Activated CD4-positive, alpha-beta T cell treated with anti-CD3 and anti-CD28 coated beads, Interleukin-2, amount 10 ng/mL, durations not matched to agents 7 days and 5 days (primary cell): ENCODE measurements at places on chromosomes 7 and 10.
A peak's percentile ranks its signal among the peaks of the same experiment; 100 is the strongest.

DNA sequence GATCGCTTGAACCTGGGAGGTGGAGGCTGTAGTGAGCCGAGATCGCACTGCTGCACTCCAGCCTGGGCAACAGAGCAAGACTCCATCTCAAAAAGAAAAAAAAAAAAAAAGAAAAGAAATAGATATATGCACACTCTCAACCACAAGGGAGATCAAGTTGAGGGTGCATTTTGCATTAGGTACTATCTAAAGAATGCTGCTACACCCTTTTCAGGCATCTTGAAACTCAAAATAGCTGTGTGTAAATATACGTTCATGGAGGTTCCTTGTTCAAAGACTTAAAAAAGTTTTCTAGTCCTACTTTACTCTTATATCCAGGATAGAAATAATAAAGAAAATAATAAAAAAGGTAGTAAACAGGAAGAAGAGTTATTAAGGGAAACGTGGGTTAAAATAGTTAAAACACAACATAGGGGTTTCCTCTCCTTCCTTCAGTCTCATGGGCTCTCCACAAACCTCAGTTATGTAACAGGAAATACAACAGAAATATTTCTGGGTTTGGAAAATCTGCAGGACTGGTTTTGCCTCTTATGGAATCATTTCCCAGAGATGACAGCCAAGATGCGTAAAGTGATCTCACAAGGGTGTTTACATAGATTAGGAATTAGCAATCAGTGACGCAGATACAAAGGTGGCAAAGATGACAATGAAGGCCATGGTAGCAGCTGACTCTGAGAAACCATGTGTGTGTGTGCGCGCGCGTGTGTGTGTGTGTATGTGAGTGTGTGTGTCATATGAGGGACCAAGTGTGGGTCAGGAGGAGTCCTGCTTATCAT lies 15.1 kb downstream of the STEAP4 start:
- no peaks in the 10 kb centered on the region for H3K27me3 ChIP-seq
- no peak overlapping the region for H3K4me3 ChIP-seq
- no peak for DNase-seq
- H3K27ac ChIP-seq = no peak overlapping the region
- H3K36me3 ChIP-seq = no peaks in the 10 kb centered on the region

GRCh38 chr10:30736685-30737232 lies 107.2 kb upstream of the LYZL2 start:
- DNase-seq = peak; percentile 29
- no peaks in the 10 kb centered on the region for H3K27me3 ChIP-seq
- no peaks in the 10 kb centered on the region for H3K36me3 ChIP-seq
- no peak overlapping the region for H3K4me3 ChIP-seq
- peak overlapping the region; percentile 71 for H3K27ac ChIP-seq

GRCh38 chr10:114856544-114857287 lies 35.1 kb downstream of the FHIP2A start:
- H3K36me3 ChIP-seq = peaks cover 53% of the 10 kb centered on the region
- no peak for DNase-seq
- H3K4me3 ChIP-seq = peak overlapping the region; percentile 31

DNA sequence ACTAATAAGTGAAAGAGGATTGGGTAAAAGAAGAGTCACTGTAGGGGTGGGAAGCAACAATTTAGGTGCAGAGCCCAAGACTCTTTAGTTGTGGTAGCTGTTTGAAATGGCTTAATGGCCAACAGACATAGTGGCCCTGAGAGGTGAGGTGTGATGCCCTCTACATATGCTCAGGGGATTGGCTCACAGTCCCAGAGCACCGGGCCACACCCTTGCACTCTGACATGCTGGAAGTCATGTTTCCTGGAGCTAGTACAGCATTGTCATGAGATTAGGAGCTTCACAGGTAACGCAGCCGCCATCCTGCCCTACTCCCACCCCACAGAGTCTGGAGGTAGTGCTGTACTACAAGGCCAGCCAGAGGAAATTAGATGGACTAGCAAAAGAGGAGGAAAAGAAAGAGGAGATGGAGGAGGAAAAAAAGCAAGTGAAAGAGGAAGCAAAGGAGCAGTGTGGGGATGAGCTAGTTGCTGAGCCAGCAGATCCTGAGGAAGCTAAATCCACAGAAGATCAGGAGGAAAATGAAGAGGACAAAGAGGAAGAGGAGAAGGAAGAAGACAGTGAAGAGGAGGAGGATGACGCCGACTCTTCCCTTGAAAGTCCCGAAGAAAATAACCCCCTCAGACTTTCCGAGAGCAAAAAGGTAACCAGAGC lies 14.8 kb upstream of the FLNC start:
- H3K27ac ChIP-seq = no peak overlapping the region
- H3K27me3 ChIP-seq = no peaks in the 10 kb centered on the region
- no peaks in the 10 kb centered on the region for H3K36me3 ChIP-seq
- H3K4me1 ChIP-seq = peaks cover 4% of the 10 kb centered on the region
- no peak for DNase-seq
- no peak overlapping the region for H3K4me3 ChIP-seq

DNA sequence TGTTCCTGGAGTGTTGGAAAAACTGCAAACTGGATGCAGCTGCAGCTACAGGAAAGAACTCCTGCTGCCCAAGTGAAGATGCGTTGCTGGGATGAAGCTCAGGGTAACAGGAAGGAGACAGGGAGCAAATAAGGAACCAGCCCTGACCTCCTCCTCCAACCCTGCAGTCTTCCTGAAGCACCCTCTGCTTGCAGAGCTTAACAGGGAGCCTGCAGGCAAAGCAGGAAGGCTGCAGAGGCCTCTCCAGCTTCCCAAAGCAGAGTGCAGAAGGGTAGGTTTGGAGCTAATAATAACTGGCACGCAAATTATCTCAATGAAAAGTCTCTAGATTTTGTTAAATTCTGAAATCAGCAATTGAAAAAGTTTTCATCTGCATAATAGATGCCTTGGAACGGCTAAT lies 92.5 kb downstream of the SORCS1 start:
- H3K27ac ChIP-seq = no peak overlapping the region
- H3K27me3 ChIP-seq = no peaks in the 10 kb centered on the region

DNA sequence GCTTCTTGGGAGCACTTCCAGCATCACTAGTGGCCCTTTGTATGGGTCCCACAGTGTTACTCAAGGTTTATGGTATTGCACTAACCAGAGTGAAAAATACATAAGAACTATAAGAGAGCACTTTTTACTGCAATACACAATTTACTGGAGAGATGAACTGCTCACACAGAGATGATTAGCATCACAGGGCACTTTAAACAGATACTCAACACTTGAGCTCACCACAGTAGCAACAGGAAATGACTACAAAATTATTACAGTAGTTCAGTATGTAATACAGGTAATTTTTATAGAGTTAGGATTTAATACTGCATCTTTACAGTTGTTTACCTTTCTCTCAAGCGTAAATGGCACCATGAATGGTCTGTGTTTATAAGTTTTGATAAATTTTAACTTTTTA lies 68.2 kb upstream of the CDK1 start:
- no peaks in the 10 kb centered on the region for H3K27me3 ChIP-seq
- no peak overlapping the region for H3K4me3 ChIP-seq

GRCh38 chr10:69630651-69631400 lies 779 bp downstream of the FAM241B start:
- peak overlapping the region; percentile 58 for H3K4me3 ChIP-seq
- peaks cover 12% of the 10 kb centered on the region for H3K4me1 ChIP-seq
- no peaks in the 10 kb centered on the region for H3K27me3 ChIP-seq
- no peak overlapping the region for H3K27ac ChIP-seq
- H3K36me3 ChIP-seq = peaks cover 2% of the 10 kb centered on the region

DNA sequence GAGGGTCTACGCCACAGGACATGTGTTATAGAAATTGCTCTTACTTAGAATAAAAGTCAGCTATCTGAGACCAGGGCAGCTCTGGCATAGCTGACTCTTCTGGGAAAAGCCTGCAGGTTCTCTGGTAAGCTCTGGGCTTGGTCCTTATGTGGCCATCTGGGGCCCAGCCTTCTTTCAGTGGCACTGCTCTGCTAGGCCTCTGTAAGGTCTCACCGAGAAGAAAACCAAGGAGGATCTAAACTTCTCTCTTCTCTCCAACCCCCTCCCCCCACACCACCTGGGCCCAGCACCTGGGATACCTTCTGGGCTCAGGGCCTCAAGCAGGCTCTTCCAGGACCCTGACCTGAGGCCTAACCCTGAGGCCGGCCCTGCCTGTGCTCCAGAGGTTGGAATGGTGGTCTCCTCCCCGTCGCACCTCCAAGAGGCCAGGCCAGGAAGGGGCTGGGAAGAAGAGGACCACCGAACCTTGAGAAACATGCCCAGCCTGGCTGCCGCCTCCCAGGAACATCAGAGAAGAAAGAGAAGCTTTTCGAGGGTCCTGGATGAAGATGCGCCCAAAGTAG lies 323.6 kb downstream of the GFRA1 start:
- H3K4me3 ChIP-seq = no peak overlapping the region
- no peak for DNase-seq
- H3K27me3 ChIP-seq = no peaks in the 10 kb centered on the region
- no peaks in the 10 kb centered on the region for H3K36me3 ChIP-seq
- H3K4me1 ChIP-seq = no peaks in the 10 kb centered on the region

DNA sequence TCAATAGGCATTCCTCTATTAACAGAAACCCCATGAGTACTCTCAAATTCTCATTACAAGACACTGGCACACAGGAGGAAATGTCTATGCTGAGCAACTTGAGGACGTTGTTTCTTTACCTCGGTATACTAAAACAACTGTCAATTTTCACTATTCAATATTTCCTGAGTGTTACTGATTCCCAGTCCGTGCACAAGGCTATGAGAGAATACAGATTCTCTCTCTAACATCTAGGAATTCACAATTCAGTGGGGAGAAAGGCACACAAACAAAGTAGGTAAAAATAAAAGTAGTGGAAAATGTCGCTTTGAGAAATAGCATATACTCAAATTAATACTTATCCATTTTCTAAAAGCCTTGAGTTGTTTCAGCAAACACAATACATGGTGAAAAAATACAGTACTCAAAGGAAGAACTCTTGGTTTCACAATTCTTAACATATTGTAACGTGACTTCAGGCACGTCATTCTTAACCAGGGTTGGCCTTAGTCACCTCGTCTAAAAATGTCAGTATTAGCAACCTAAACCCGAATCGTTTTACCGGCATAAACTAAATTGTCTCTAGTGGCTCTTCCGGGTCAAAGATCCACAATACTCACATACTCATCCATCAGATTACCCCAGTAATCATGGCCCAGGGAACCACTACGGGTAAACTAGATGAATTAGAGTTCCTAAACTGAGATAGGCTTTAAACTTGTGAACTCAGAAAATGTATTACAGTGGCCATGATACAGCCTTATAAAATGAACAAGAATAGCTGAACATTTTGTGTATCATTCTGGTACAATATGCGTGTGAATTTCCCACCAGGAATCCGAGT lies 1.5 kb downstream of the IPMK start:
- peak overlapping the region; percentile 99 for H3K4me3 ChIP-seq
- H3K27me3 ChIP-seq = no peaks in the 10 kb centered on the region

DNA sequence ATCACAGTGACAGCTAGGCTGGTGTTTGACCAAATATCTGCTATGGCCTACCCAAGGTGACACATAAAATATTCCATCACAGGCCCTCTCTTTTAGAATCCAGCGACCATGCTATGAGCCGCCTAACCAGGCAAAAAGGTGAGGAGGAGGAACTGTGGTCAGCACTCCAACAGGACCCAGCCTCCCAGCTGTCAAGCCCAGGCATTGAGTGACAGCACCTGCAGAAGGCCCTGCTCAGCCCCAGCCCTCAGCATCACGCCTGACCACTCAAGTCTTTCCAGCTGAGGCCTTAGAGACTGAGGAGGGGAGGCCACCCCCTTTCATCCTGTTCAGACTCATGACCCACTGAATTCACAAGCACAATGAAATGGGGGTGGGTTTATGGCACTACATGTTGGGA lies 43.0 kb downstream of the CXCL12 start:
- H3K27ac ChIP-seq = no peak overlapping the region
- no peaks in the 10 kb centered on the region for H3K4me1 ChIP-seq
- peaks cover 2% of the 10 kb centered on the region for H3K27me3 ChIP-seq

- no peaks in the 10 kb centered on the region for H3K36me3 ChIP-seq
- DNase-seq = no peak
- no peak overlapping the region for H3K4me3 ChIP-seq
- H3K4me1 ChIP-seq = no peaks in the 10 kb centered on the region
- no peaks in the 10 kb centered on the region for H3K27me3 ChIP-seq
Observed at GRCh38 chr7:39069031-39069430, 91.3 kb downstream of the POU6F2 start.

- no peaks in the 10 kb centered on the region for H3K27me3 ChIP-seq
- peaks cover 35% of the 10 kb centered on the region for H3K36me3 ChIP-seq
- no peaks in the 10 kb centered on the region for H3K4me1 ChIP-seq
- no peak overlapping the region for H3K4me3 ChIP-seq
Observed at GRCh38 chr10:112160834-112161233, 22.7 kb downstream of the GPAM start.

- no peaks in the 10 kb centered on the region for H3K4me1 ChIP-seq
- no peak overlapping the region for H3K27ac ChIP-seq
- no peak for DNase-seq
- H3K36me3 ChIP-seq = no peaks in the 10 kb centered on the region
Observed at GRCh38 chr7:79570903-79571302, 117.4 kb upstream of the MAGI2 start.

GRCh38 chr7:28596245-28596935 lies 184.1 kb downstream of the CREB5 start:
- no peaks in the 10 kb centered on the region for H3K36me3 ChIP-seq
- H3K27ac ChIP-seq = no peak overlapping the region
- peaks cover 2% of the 10 kb centered on the region for H3K4me1 ChIP-seq
- H3K27me3 ChIP-seq = peaks cover 6% of the 10 kb centered on the region

DNA sequence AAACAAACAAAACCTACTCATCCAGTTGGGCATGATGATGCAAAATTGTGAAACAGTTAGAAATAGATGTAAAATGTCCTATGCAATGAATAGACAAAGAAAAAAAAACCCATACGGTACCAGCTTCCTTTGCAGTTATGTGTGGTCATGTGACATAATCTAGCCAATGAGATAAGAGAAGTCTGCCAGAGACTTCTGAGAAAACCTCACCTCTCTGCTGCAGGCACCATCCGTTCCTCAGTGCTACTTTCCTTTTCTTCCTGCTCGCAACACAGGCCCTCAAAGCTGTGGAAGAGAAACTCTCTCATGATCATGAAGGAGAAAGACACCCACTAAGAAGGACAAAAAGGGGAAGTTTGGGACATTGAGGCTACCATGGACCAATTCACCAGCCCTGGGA lies 76.8 kb upstream of the CARD11 start:
- peak overlapping the region; percentile 5 for H3K4me3 ChIP-seq
- H3K27ac ChIP-seq = peak overlapping the region; percentile 4
- H3K36me3 ChIP-seq = peaks cover 30% of the 10 kb centered on the region
- peak; percentile 45 for DNase-seq
- H3K4me1 ChIP-seq = peaks cover 44% of the 10 kb centered on the region
- peaks cover 6% of the 10 kb centered on the region for H3K27me3 ChIP-seq
